ENCODE measurements at places on chromosomes 4 and X. TPM values are rescaled to one million over a fixed set of nuclear protein-coding genes. Genes with fewer than 3 reads are reported as not detected.

DNA sequence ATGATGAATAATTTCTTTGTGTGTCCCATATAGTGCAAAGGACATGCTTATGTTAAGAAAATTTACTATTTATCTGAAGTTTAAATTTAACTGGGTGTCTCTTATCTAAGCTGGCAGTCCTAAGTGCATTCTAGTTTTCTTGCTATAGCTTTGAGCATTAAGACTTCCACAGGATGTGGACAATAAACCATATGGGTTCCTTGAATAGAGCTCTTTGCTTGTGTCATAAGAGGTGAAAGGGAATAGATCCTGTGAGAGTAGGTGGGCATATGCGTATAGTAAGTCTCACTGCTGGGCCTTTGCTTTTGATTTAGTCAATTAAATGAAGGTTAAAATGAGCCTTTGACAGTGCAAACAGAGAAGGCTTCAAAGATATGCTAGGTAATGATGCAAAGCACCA is 223.4 kb upstream of the GYPA start:
- no peak overlapping the region for H3K27ac ChIP-seq
- H3K36me3 ChIP-seq, result no peaks in the 10 kb centered on the region

- peak overlapping the region; percentile 85 for H3K27ac ChIP-seq
- peaks cover 25% of the 10 kb centered on the region for H3K4me1 ChIP-seq
- no peak for DNase-seq
- H3K36me3 ChIP-seq, result no peaks in the 10 kb centered on the region
- H3K4me3 ChIP-seq, result no peak overlapping the region
- no peaks in the 10 kb centered on the region for H3K27me3 ChIP-seq
These were observed 39.7 kb upstream of the PROM1 start for GRCh38 chr4:16123356-16124084.

DNA sequence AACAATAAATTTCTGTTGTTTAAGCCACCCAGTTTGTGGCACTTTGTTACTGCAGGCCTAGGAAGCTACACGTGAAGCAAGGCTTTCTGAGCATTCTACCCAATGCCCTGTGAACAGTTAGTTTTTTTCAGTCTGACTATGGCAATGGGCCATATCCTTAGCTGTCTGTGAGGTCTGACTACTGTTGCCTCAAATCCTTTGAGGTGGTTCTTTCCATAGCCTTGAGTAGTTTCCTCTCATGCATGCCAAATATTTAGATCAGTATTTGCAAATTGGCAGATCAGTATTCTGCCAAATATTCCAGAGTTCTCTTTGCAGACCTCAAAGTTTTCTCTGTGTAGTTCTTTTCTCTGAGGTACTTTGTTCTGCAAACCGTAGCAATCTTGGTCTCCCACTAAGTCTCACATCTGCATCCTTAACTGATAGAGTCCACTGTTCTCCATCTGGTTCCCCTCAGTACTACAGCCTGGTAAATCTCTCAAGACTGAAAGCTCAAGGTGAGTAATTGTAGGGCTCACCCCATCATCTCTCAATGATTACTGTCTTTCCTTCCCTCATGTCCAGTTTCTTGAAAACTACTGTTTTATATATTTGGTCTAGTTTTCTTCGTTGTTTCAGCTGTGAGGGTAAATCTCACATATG is 984.9 kb upstream of the INTU start:
- no peaks in the 10 kb centered on the region for H3K36me3 ChIP-seq
- H3K27ac ChIP-seq, result no peak overlapping the region
- no peaks in the 10 kb centered on the region for H3K4me1 ChIP-seq
- DNase-seq, result no peak

- no peaks in the 10 kb centered on the region for H3K36me3 ChIP-seq
- no peaks in the 10 kb centered on the region for H3K4me1 ChIP-seq
- H3K27me3 ChIP-seq, result no peaks in the 10 kb centered on the region
- DNase-seq, result no peak
These were observed 24.1 kb downstream of the GPM6A start for GRCh38 chr4:175787948-175788347.

DNA sequence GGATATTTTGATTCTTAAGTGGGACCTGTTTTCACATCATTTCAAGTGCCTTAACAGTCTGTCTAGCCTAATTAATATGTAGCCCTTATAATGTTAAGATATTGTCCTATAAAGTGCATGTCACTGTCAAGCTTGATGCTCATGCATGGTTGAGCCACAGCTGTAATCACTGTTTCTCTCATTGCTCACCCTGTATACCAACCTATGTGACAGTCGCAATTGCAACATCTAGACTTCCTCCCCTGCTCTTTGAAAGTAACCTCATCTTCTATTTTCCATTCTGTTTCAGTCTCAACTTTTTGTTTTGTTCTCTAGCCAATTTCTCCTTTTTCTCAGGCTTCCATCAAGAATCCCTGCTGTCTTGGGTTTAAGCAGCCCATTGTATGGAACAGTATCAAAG is 24.4 kb upstream of the MSL3 start:
- H3K4me1 ChIP-seq, result no peaks in the 10 kb centered on the region
- no peak overlapping the region for H3K27ac ChIP-seq
- H3K4me3 ChIP-seq, result no peak overlapping the region
- H3K27me3 ChIP-seq, result no peaks in the 10 kb centered on the region
- no peaks in the 10 kb centered on the region for H3K36me3 ChIP-seq

- no peaks in the 10 kb centered on the region for H3K4me1 ChIP-seq
- H3K27me3 ChIP-seq, result no peaks in the 10 kb centered on the region
- H3K36me3 ChIP-seq, result no peaks in the 10 kb centered on the region
- H3K27ac ChIP-seq, result no peak overlapping the region
- DNase-seq, result no peak
These were observed 240.4 kb upstream of the TET2 start for GRCh38 chr4:104906276-104906675.

GRCh38 chr4:158277558-158277957 is 67.3 kb downstream of the TMEM144 start:
- H3K4me1 ChIP-seq, result no peaks in the 10 kb centered on the region
- H3K4me3 ChIP-seq, result no peak overlapping the region
- no peak overlapping the region for H3K27ac ChIP-seq
- H3K27me3 ChIP-seq, result peaks cover 5% of the 10 kb centered on the region

GRCh38 chr4:137998666-137999429 is 243.3 kb downstream of the SLC7A11 start:
- no peak for DNase-seq
- H3K27ac ChIP-seq, result no peak overlapping the region
- H3K4me1 ChIP-seq, result no peaks in the 10 kb centered on the region

DNA sequence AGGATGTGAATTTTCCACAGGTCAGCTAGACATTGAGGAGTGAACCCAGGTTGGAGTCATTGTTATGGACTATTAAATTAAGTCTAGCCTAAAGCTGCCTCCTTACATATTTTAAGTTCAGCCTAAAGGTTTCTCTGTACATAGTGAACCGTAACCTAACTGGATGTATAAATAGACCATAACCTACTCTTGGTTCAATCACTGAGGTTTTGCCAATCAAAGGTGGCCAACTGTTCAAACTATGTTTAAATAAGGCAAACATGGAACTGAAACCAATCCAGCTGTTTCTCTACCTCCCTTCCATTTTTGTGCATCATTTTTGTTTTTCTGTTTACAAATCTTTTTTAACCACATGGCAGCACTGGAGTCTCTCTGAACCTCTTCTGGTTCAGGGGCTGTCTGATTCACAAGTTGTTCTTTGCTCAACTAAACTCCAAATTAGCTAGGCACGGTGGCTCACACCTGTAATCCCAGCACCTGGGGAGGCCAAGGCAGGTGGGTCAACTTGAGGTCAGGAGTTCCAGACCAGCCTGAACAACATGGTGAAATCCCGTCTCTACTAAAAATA is 43.9 kb upstream of the SFRP2 start:
- no peaks in the 10 kb centered on the region for H3K4me1 ChIP-seq
- H3K27ac ChIP-seq, result no peak overlapping the region
- H3K36me3 ChIP-seq, result no peaks in the 10 kb centered on the region
- H3K27me3 ChIP-seq, result peaks cover 14% of the 10 kb centered on the region
- no peak for DNase-seq

The GLRA2 gene
- not detected for total RNA-seq

The TCEAL6 gene
- total RNA-seq, result not detected

The SLITRK4 gene
- total RNA-seq, result not detected

The TMEM164 gene
- total RNA-seq, result 11.9 TPM

The RASSF6 gene
- total RNA-seq, result not detected

The ART3 gene
- total RNA-seq, result not detected

Data from activated naive CD4-positive, alpha-beta T cell treated with anti-CD3 and anti-CD28 coated beads for 36 hours (primary cell).